AG10803 (cell line): ENCODE measurements at places on chromosomes 1 and 21.

DNA sequence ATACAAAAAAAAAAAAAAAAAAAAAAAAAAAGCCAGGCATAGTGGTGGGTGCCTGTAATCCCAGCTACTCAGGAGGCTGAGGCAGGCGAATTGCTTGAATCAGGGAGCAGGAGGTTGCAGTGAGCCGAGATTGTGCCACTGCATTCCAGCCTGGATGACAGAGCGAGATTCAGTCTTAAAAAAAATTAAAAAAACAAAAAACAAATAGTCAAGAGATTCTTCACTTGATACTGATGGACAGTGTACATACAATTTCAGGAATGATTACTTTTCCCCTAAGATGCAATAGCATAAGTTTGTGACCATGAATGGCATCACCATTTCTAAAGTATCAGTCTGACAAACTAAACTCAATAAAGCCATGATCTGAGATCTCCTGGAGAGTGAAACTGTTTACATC, 60.8 kb upstream of the IVNS1ABP start:
- DNase-seq, result no peak

- DNase-seq, result no peak
These were observed 79.0 kb downstream of the PCP4 start for GRCh38 chr21:39946199-39946598.

GRCh38 chr1:86388777-86389176, 7.3 kb downstream of the ODF2L start:
- DNase-seq, result peak; percentile 15

GRCh38 chr1:5950994-5951785, 41.0 kb downstream of the NPHP4 start:
- no peak for DNase-seq

DNA sequence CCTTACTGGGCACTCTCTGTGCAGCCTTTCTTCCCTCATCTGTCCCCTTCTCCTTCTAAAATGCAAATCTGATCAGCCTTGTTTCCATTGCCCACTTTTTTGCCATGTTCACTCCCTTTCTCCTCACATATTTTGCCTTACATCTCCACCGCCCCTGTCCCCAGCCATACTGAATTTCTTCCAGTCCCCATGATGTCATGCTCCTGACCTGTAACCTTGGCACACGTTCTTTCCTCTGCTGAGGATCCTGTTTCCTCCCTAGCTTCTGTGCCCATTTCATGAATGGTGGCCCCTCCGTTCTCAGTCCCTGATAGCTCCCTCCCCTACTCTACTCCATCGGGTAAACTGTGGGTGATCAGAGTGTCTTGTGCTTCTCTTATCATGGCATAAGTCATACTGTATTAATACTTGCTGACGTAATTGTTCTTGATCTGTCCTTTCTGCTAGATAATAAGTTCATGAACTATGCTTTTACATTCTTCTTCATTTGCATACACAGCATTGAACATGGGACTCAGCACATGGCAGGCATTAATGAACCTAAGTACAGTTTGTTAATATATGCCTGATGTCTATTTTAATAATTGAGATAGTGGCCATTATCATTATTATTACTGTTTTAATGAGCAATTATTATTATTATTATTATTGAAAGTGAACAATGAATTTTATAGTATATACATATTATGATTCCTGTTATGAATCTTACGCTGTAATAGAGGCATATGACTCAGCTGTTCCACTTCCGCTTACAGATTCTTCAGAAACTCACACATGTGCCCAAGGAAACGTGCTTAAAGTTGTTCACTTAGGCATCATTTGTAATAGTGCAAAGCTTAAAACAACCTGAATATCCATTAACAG, 28.5 kb downstream of the MAP3K21 start:
- DNase-seq, result no peak

DNA sequence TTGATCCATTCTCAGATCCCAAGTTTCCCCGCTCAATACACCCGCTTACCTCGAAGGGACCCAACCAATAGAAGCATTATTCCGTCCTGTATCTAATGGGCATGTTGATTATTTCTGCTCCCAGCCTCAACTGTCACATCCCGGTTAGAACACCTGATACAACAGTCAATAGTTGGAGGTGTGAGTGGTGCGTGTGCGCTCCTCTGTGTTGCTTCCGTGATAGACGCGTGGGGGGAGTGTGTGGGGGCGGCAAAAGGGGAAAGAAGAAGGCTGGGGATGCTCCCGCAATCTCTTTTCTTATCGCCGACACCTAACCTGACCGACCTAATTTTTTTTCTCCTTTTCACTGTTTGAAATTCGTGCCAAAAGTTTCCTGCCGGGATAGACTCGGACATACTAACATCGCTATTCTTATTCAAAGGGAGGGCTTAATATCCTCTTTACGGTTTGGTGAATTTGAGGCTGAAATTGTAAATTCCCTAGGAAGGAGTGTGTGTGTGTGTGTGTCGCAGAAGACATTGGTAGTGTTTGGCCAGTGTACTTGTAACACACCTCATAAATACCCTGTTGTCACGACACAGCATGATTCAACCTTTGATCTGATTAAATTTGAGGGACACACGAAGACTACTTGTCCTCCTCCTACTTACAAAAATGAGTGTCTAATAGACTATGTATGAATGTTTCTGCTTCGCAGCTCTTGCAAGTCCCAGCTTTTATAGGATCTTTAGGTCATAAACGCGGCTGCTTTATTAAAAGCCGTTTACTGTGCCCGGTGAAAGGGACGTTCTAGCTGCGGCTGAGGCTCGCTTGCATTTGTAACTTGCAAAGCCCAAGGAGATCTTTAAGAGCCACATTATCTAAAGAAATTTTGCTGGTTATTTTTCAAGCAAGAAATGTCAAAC, 1.5 kb upstream of the PROX1 start:
- DNase-seq, result no peak

- DNase-seq, result no peak
These were observed 54.6 kb downstream of the PIK3CD start for GRCh38 chr1:9706178-9706577.

GRCh38 chr1:66276218-66276617, 257.7 kb upstream of the SGIP1 start:
- DNase-seq, result no peak

DNA sequence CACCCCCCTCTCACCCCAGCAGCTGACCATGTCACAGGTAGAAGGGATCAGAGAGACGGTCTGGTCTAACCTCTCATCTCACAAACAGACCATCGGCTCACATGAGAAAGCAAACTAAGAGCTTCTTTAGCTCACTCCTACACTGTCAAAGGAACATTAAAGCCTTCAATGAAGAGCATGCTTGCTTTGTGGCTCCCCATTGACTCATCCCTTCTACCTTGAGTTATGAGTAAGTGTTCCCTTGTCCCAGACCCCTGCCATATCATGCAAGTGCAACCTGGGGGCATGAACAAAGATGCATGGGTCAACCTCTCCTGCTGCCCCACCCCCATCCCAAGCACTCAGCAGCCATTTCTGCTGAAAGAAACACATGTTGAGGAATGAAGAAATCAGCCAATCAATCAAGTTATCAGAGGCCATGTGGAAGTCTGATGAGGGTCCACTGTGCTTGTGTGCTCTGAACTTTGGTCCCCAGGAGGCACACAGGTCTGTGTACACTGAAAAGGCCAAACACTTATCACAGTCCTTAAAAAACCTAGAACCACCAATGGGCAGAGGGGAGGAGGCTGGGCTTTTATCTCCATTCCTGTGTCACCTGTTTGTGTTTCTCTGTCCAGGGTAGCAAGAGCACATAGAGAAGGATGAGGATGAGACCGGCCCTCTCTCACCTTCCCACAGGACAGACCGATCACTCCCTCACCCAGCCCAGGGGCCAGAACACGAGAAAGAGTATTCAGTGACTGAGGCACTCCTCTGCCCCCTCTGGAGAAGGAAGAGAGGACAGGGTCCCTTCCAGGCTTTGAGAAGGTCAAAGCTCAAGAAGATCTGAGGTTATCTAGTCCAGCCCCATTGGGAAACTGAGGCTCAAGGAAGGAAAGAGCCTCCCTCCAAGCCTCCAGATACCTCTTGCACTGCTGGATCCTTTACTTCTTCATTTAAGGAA, 9.5 kb downstream of the ETNK2 start:
- no peak for DNase-seq

DNA sequence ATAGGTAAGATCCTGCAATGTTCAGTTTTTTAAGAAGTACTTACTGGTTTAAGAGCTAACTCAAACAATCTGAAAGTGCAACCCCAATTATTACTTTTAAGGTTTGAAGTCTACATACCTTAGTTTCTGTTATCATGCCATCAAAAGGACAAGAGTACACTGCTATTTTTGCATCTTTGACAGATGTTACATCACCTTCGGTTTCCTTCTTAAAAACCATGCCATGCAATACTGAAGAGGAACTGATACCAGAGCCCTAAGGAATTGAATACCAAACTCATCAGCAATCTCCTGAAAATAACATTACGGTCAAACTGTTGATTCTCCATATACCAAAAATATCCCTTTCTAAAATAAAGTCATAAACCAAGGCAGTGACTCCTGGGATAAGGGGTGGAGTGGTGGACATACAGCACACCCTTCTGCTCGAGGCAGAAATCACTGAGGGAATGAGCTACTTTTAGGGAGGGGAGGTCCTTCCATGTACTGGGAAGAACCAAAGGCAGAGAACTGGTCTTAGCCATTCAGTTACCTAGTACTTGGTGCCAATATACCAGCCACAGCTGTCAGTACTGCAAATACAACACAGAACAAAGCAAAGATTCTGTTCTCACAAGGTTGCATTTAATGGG, 8.5 kb downstream of the CCT8 start:
- no peak for DNase-seq

DNA sequence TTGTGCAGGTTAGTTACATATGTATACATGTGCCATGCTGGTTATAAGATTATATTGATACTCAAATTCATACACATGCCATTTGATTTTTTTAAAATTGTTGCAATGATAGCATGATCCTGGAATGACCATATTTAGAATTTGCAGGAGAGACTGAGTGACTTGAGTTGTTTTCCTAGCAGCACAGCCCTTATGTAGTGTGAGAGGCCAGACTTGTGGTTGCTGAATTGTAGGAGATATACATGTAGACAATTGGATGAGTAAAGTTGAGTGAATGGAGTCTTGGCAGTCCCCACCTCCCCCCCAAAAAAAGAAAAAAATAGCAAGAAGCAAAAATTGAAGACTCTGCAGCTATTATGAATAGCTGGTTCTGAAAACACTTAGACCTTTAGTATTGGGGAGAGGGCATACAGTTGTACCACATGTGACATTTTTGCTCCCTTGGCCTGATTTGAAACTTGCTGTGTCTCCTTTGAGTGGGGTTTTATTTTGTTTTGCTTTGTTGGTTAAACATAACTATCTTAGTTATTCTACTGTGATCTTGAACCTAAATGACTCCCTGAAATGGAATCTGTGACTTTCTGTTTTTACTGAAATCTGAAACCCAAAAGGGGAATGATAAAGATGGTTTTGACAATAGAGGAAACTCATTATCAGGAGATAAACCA, 280.3 kb downstream of the HMCN1 start:
- peak; percentile 47 for DNase-seq

- no peak for DNase-seq
These were observed 94.3 kb downstream of the PSMG1 start for GRCh38 chr21:39088831-39089380.

GRCh38 chr1:112925015-112925414, 31.0 kb downstream of the SLC16A1 start:
- no peak for DNase-seq

- no peak for DNase-seq
These were observed 14.0 kb upstream of the SPSB1 start for GRCh38 chr1:9278585-9279153.

- DNase-seq, result peak; percentile 85
These were observed at the start of gene PPM1J for GRCh38 chr1:112715264-112716053. Gene PPM1J (minus strand): TSS chr1:112715332. CDS start chr1:112715301, 31 bp downstream.

DNA sequence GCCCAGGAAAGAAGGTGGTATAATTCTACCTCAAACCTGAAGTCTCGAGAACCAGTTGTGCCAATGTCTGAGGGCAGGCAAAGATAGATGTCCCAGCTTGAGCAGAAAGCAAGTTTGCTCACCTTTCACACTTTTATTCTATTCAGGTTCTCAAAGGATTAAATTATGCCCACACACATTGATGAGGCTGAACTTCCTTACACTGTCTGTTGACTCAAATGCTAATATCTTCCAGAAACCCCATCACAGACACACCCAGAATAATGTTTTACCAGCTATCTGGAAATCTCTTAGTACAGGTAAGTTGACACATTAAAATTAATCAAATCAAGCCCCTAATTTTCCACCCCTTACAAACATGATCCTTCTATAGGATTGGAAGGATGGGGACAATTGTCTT, 605.7 kb downstream of the NUF2 start:
- DNase-seq, result no peak

- DNase-seq, result no peak
These were observed 398.9 kb downstream of the MATN1 start for GRCh38 chr1:30324251-30325084.

- DNase-seq, result no peak
These were observed 63.9 kb upstream of the VAV3 start for GRCh38 chr1:108028841-108029388.
